Stimulated activated CD4-positive, alpha-beta T cell treated with anti-CD3 and anti-CD28 coated beads, Interleukin-1b, Interleukin-23, amount 100 ng/mL, for 48 hours (primary cell): ENCODE measurements at places on chromosomes 7 and 10.

DNA sequence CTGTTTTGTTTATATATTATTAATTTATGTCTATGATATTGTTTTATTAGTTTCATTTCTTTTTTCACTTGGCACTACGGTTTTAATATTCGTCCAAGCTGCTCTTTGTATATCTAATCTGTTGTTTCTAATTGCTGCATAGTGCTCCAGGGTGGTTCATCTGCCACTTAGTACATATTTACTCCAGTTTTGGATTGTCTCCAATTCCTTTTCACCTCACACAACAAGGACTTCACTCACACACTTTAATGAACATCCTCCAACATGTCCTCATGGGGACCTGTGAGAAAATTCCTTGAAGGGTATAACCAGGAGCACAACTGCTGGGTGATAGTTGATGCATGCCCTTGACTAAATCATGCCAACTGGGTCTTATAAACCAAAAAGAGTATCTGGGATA is 14.1 kb upstream of the NOC3L start:
- DNase-seq: no peak

DNA sequence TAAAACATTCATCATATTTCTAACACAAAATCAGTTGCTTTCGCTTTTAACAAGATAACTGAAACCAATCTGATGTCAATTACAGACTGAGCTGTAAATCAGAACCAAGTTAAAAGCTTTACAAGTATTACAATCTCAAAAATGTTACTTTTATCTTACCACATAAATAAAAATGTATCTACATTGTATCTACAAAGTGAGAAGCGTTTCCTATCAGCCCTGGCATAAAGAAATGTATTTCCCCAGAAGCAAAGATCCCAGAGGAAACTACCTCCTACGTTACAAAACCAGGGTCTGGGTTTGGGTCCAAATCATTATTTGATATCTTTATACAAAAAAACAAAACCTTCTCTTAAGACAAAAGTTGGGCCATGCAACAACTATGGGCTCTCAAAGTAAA is 2.6 kb downstream of the SMURF1 start:
- no peak for DNase-seq

- DNase-seq: no peak
Observed at GRCh38 chr7:150580638-150581394, 13.6 kb downstream of the GIMAP4 start.

DNA sequence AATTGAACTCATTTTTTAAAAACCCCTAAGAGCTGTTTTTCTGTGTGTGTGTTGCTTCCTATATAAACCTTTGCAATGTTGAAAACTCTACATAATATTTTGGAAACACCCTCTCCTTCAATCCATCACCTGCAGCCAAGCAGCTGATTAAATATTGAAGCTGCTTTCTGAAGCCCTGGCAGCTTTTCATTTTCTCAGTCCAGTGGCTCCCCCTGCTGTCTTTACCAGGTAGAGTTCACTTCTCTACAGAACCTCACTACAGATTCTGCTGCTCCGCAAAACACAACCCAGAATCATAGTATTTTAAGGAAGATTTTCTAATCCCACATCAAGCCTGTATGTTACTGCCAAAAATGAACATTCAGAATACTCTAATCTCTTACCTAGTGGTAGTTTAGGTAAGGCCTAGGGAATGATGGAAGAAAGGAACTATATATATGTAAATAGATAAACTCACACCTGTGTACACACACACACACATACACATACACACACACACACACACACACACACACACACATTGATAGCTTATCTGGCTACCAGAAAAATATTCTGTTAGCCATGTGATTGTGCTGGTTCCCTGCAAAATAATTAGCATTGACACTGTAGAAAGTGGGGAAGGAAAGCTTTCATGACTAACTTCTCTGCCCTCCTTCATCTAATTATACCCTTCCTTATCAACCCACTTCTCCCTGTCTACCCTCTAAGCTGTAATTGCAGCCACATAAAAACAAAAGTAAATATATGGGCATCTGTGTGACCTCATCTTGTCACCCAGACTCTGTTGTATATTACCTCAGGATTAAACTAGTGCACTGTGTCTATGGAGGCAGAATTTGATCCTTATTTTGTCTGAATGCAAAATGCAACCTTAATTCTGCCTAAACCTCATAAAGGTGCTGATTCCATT is 229.5 kb upstream of the FZD1 start:
- peak; percentile 6 for DNase-seq

DNA sequence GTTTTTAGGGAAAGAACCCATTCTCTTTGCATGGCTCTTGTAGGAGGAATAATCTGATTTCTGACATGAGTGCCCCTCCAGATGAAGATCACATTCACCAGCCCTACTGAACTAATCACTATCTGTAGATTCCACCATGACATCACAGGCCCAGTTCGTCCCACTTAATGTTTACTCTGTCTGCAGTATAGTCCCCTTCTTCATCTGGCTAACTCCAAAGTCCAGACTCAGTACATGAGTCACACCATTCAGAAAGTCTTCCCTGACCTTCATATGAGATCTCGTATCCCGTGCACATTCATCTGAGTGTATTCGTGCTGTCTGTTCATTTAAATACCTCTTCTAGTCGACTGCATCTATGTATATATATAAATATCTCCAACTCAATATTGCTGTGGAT is 366.5 kb upstream of the AKR1E2 start:
- no peak for DNase-seq

DNA sequence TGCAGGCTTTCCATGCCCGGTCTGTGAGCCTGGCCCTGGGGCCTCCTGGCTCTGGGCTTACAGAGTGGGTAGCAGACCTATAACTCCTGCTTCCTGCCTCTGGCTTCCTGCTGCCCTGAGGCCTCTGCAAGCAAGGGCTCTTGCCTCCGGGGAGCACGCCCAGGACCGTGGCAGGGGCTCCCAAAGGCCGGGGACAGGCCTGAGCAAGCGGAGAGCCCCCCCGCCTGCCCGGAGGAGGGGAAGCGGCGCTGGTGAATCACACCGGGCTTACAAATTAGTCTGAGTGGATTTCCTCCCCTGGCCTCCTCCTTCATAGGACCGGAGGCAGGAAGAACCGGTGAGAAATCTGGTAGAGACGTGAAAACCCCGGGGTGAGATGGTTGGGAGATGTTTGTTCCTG is 1.5 kb upstream of the MYL10 start:
- DNase-seq: no peak

DNA sequence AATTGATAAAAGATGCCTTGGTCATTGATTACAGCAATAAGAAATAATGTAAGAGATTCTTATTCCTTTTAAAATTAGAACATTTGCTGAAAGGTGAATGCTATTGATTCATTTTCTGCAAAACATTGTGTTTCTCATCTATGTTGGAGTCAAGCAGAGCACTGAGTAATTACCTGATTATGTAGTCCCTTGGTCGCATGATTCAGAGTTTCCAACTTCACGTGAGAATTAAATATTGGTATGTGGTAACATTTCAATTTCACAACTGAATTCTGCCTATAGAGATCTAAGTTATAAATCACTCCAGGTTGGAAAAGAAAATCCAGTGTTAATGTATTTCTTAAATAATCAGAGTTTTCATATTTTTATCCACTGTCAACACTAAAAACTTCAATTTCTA is 701.4 kb downstream of the PHTF2 start:
- DNase-seq: no peak

DNA sequence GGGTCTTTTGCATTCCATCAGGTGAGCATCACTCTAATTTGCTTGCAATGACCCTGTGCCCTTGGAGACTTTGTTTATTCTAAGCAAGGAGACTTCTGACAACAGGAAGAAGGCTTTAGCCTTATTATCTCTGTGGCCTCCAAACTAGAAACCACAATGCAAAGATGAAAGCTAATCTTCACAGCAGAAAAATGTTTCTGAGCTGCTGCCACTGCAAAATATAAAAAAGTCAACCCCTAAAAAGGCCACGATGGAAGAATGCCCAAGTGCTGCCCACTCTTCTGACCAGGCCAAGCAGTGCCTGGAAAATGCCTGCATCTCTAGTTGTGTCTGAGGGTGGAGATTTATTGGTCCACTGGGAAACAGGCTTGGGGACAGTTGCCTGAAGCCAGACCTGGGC is 299.9 kb downstream of the C7orf25 start:
- DNase-seq: no peak

DNA sequence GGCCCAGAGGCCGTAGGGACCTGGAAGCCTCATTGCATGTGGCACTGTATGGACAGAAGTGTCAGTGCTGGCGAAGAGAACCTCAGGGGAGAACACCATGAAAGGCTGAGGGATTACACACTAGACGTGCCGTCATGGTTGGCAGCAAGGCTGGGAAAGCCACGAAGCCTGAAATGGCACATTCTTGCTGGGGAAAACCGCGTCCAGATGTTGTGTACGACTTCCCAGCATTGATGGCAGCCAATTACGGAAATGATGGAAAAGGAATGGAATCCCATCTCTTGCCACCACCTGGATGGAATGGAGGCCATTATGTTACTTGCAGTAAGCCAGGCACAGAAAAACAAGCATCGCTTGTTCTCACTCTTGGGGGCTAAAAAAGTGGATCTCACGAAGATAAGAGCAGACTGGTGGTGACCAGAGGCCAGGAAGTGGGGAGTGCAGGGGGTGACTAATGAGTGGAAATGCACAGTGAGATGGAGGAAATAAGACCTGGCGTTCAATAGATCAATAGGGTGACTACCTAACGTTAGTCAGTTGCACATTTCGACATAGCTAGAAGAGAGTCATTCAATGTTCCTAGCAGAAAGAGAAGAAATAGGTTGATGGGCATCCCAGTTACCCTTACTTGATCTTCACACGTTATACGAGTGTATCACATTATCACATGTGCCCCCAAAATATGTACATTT is 14.6 kb upstream of the PWWP2B start:
- DNase-seq: no peak

- DNase-seq: no peak
Observed at GRCh38 chr10:12255048-12255447, 59.1 kb downstream of the CDC123 start.

- no peak for DNase-seq
Observed at GRCh38 chr10:6726924-6727323, 146.8 kb upstream of the PRKCQ start.

DNA sequence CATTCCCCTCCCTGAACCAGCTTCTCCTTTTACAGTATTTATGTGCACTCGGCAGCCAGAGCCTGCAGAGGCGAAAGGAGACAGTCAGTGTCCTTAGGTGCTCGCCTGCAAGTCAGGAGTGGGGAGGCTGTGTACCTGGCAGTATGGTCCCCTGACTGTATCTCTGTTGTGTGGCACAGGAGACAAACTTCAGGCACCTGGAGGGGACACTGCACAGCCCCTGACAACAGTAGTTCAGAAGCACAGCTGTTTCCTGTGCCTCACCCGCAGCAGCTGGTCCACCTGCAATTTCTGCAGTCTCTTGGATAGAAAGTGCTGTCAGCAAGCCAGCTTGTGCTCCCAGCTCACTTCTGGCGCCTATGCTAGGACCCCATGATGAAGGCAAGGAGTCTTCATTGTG is 73.4 kb upstream of the LAMB4 start:
- DNase-seq: no peak

DNA sequence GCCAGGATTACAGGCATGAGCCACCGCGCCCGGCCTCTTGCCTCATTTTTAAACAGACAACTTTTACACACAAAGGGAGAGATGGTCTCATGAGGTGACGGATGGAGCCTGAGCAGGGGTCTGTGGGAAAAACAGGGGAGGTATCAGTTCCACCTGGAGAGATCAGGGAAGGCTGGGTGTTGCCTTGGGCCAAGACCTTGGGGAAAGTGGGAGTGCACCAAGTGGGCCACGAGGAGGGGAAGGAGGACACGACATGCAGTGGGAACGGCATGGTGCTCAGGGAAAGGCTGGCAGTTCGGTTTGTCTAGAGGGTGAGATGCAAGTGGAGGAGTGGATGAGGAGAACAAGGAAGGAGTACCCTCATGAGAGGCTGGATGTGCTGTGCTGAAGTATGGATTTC is 8.9 kb upstream of the ZNF777 start:
- DNase-seq: no peak

DNA sequence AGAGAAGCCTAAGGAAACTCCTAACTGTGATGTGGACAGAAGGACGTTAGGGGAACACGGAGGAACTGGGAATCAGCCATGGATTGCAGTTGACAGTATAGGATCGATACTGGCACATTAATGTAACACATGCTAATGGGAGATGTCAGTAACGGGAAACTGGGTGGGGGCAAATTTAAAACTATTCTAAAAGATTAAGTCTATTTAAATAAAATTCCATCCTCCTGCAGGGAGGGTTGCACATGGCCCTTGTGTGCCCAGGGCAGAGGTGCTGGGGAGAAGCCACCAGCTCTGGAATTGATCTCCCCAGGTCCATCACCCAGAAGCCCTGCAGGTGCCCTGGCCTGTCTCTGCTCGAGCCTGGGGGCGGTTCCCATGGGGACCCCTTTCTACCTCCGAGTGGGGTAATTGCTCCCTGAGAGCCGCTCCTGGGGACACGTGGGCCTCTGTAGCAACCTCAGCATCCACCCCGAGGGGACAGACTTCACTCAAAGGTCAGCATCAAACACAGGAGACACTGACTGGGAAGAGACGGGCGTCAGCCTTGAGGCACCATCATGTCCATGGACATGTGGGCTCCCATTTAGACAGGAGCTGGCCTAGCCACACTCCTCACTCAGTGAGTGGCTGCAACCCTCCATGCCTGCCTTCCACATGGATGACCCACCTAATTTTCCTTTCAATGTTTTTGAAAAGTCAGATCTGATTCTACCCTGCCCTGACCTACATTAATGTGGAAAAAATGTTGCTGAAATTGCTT is 21.1 kb downstream of the SCART1 start:
- no peak for DNase-seq

DNA sequence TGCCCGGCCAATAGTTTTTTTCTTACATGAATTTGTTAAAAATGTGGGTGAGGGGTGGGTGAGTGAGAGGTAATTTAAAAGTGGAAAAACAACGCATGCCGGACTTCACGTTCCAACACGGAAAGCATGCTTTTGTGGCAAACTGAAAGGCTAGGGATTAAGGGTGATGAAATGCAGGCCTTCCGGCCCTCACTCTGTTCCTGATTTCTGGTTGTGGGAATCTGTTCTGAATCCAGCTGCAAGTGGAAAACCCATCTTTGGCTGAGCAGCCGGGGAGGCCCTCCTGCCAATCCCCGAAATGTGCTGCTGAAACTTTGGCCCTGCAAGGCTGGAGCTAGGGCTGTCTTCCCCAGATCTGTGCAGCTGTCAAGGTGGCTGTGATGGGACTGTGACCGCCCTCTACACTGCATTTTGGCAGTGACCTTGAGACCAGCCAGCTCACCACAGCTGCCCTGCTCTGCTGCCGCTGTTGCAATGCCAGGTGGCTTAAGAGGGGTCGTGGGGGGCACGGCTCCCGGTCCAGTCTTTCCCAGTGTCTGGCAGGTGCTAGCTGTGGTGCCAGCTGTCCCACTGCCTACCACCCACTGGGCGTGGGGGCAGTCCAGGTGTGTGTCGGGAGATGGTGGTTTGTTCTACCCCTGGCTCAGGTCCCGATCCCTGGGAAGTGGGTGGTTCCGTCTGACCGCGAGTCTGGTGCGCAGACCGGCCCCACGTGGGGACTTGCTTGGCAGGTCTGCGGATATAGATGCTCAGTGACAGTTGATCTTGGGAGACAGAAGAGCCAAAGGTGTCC is 39.0 kb downstream of the TET1 start:
- no peak for DNase-seq

- no peak for DNase-seq
Observed at GRCh38 chr10:129418496-129419225, 48.4 kb upstream of the MGMT start.
